ENCODE measurements at places on chromosomes 13 and 19.

GRCh38 chr13:27311518-27312210, 41.0 kb downstream of the RASL11A start:
- DNase-seq, result no peak

DNA sequence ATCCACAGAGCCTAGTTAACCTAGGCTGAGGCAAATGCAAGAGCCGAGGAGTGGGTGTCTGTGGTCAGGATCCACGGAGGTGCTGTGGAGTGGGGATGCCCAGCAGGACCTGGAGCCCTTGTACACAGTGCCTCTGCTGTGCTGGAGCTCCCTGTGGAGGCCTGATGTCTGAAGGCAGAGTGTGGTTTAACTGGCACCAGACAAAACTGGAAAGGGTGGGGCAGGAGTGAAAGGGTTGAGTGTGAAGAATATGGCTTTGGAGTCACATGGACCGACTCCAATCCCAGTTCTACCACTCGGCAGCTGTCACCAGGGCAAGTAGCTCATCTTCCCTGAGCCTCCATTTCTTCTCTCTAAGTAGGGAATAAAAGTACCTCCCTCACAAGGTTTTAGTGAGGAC, 60.3 kb upstream of the GPR12 start:
- DNase-seq, result no peak

GRCh38 chr13:19153782-19154450, 27.7 kb downstream of the TUBA3C start:
- DNase-seq, result no peak

- no peak for DNase-seq
Observed at GRCh38 chr19:40367577-40368434, 19.3 kb downstream of the PLD3 start.

- DNase-seq, result no peak
Observed at GRCh38 chr19:4448147-4448985, 9.2 kb downstream of the UBXN6 start.

- DNase-seq, result no peak
Observed at GRCh38 chr19:41974652-41975051, 15.5 kb upstream of the RABAC1 start.

DNA sequence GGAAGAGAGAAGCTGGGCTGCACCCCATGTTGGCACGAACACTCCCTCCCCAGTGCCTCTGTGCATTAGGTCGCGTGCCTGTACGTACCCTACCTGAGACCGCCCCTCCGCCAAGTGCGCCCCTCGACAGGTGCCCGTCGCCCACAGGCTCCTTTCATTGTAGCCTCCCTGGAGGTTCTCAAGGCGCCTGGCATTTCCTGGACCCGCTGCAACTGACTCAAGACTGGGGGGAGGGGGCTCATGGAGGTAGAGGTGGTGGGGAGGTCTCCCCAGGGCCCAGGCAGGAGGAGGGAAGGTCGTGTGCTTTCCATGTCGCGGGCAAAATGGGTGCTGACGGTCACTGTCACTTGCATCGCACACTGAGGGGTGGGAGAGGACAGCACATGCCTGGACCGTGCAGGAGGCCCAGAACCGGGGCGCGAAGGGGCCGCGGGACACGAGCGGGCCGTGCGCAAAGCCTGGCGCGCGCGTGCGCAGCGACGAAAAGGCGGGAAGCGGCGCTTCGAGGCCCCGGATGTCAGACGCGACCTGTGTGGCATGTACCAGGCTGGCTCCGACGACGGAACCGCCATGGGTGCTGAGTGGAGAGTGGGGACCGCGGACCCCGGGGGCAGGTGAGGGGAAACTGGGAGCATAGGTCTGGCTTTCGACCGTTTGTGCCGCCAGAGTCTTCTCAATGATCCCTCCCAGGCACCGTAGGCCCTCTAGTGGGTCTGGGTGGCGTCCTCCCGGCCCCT, 16.5 kb downstream of the NFIX start:
- DNase-seq, result no peak

- no peak for DNase-seq
Observed at GRCh38 chr13:31208559-31209122, 8.9 kb downstream of the B3GLCT start.

DNA sequence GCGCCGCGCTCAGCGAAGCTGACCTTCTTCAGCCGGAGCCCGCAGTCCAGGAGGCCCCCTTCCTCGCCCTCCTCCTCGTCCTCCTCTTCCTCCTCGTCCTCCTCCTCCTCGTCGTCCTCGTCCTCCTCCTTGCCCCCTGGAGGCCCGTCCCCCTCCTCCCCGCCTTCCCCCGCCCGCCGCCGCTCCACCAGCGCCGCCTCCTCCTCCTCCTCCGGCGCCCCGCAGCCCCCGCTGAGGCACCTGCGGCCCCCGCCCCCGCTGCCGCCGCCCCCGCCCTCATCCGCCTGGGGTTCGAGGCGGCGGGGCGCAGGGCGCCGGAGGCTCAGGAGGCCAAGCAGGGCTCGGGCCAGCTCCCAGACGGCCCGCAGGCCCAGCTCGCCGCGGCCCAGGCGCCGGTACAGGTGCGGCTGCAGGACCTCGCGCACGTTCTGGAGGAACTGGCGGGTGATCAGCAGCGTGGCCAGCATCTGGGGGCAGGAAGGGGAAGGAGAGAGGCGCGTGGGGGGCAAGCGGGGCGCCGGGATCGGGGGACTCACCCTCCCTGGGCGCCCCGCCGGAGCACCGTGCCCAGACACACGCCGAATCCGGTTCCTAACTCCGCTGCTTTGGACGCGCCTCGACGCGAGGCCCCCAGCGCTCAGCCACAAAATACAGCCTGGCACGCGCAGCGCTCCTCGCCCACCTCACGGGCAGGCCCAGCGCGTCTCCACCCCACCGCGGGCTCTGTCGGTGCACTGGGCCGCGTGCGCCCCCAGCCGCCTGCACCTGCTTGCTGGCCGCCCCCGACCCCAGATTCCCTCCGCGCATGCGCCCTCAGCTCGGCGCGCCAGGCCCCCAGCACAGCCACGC, 5.9 kb downstream of the ANO8 start:
- no peak for DNase-seq

DNA sequence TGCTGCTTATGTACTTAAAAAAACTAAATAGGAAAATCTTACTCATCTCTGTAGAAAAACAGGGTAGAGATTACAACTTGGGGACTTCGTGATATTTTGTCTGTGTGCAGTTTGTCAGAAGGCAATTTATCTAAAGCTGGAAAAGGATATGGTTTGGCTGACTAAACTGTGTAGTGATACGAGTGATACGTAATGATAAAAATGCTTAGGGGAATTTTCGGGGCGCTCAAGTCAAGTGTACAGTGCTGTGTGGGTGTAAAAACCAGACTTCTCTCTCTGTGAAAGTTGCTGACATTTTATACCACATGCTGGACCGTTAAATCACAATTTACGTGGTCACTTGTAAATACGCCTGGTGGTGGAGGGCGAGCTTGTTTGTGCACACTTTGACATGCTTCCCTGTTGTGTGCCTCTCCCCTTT, 221.7 kb downstream of the KCNRG start:
- DNase-seq, result no peak

GRCh38 chr19:28641395-28641794, 571.6 kb downstream of the UQCRFS1 start:
- no peak for DNase-seq

- DNase-seq, result no peak
Observed at GRCh38 chr13:28655561-28655960, 3.4 kb upstream of the POMP start.

- DNase-seq, result no peak
Observed at GRCh38 chr13:44680746-44681355, 104.7 kb upstream of the TSC22D1 start.

DNA sequence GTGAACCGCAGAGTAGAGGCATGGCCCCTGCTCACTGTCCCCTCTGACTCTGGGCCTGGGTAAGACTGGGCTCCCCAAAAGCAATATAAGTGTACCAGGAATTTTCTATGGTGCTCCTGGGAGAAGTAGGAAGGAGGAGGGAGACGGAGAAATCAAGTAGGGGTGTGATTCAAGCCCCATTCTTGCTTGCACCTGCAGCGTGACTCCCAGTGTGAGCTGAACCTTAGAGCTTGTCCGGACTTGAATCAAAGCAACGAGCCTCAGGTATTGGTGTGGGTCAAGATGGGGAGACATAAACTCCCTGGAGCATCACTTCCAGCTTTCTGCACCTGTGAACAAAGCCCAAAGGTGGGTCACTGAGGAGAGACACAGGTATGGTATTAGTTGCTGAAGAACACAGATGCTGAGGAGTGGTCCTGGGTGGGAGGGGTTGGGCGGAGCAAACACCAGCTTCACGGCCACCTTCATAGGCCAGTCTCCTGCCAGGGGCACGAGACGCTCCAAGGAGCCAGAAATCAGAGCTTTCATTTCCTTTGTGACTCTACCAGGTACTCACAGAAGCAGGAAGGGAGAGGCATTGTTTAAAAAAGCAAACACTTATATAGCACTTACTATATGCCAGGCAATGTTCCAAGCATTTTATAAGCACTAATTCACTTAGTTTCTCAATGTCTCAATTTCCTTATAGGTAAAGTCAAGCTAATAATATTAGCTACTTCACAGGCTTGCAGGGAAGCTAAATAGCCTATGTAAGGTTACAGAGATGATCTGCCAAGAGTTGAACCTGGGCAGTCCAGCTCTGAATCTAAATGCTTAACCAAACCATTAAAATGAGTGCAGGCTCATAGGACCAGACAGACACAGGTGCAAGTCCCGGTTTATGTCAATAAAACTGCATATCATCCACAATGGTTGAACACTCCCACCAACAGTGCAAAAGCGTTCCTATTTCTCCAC, 775.3 kb downstream of the UQCRFS1 start:
- no peak for DNase-seq

GRCh38 chr13:38661010-38661675, 25.7 kb upstream of the FREM2 start:
- no peak for DNase-seq

DNA sequence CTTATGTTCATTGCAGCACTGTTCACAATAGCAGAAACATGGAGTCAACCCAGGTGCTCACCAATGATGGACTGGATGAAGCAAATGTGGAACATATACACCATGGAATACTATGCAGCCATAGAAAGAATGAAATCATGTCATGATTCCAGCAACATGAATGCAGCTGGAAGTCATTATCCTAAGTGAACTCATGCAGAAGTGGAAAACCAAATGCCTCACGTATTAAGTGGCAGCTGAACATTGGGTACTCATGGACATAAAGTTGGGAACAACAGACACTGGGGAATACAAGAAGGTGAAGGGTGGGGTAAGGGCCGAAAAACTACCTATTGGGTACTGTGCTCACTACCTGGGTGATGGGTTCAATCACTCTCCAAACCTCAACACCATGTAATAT, 915.9 kb downstream of the UQCRFS1 start:
- no peak for DNase-seq

GRCh38 chr13:31956980-31957644, 74.5 kb upstream of the FRY start:
- no peak for DNase-seq
